ENCODE measurements at places on chromosomes 6 and 20.

DNA sequence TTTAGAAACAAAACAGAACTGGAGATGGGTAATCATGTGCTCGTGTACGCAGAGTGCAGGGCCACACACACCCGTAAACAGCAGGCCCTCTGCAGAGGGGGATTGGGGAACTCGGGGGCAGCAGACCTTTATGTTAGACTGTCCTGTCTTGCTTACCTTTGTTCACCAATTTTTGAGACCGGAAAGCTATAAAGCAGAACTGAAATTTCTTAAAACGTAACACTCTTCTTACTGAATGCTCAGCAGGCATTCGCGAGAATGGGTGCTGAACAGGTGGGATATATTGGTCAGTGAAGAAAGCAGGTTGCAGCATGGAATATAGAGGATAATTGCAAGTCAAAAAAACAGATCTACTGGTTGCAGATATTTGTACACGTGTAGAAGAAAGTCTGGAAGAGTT is 211.1 kb downstream of the BMP7 start:
- DNase-seq = no peak

- DNase-seq = no peak
Measured at GRCh38 chr6:161091972-161092701, 100.6 kb downstream of the MAP3K4 start.

- no peak for DNase-seq
Measured at GRCh38 chr6:22001396-22002027, 295.3 kb downstream of the PRL start.

DNA sequence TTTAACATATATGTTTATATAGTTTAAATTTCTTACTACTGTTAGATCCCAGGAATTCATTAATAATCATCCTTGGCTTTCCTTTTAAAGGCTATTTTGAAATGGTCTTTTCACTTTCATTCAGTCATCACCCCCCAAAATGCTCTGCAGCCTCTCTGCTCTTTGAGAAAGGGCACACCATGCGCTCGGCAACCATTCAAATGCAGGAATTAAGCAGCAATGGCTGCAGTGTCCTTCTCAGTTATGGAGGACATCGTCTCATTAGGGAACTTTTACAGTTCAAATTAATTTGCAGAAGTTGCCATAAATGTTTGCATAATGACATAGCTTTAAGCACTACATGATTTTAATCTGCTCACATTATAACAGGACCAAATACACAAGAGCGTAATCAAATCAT is 6.3 kb downstream of the TUBB1 start:
- DNase-seq = no peak

Data from activated T-helper 1 cell treated with anti-CD3 and anti-CD28 coated beads, Interleukin-2, amount 50 U/mL, for 16 hours (primary cell).